ENCODE measurements at places on chromosomes 1 and 21.

- no peak for DNase-seq
Measured at GRCh38 chr1:165695031-165695430, 3.3 kb downstream of the ALDH9A1 start.

- DNase-seq = no peak
Measured at GRCh38 chr1:244234009-244234643, 183.0 kb downstream of the ZBTB18 start.

DNA sequence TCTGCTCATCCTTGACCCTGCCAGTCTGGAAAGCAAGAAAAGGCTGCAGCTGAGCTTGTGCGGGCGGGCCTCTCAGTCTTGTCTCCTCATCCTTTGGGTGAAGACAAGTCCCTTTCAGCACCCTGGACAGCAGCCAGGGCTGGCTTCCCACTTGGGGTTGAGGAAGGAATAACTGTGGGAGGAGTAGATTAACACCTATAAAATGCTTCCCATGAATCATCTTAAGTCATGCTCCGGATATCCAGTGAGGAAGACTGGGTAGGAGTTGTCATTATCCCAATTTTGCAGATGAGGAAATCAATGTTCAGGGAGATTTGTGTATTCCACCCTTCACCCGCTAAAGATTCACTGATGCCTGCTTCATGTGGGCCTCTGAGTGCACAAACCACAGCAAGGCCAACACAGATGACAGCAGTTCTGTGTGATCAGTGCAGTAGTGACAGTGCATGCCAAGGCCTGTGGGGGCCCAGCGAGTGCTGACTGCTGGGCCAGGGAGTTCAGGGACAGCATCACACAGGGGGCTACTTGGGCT, 20.1 kb upstream of the COL16A1 start:
- peak; percentile 42 for DNase-seq

DNA sequence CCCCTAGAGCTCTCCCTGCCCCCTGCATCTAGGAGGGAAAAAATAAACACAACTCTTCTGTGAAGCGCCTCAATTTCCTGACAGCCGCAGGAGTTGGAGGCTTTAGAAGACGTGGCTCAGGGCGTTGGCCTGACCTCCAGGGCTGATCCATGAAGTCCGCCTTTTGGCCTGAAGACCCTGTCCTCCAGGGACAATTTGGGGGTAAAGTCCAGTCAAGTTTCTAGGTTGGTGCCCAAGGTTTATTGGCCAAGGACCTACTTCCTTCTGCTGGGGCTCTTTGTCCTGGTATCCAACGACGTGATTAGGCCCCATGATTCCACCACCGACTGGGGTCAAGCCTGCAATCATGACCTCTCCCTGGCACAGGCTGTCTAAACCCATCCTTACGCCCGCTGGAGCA, 54.9 kb downstream of the PTPRF start:
- no peak for DNase-seq

- DNase-seq = no peak
Measured at GRCh38 chr21:15061279-15061678, 3.5 kb downstream of the NRIP1 start.

DNA sequence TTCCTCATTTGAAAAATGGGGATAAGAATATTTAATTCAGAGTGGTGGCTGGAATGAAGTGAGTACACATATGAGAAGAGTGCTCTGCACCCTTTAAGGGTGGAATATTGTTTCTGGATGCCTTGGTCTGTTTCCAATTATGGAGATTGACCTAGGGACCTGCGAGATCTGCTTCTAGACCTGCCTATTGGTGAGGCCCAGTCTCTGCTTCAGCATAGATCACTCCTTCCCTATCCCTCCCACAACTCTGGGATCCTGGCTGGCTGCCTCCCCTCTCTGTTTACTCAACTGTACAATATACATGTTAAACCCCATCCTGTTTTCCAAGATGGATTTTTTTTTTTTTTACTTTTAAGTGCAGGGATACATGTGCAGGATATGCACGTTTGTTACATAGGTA, 6.4 kb upstream of the LDLRAD1 start:
- no peak for DNase-seq
